ENCODE measurements at places on chromosomes 5 and 9.
A peak's percentile ranks its signal among the peaks of the same experiment; 100 is the strongest.

GRCh38 chr9:34413231-34413852 lies 36.6 kb upstream of the MYORG start:
- peak; percentile 56 for DNase-seq

DNA sequence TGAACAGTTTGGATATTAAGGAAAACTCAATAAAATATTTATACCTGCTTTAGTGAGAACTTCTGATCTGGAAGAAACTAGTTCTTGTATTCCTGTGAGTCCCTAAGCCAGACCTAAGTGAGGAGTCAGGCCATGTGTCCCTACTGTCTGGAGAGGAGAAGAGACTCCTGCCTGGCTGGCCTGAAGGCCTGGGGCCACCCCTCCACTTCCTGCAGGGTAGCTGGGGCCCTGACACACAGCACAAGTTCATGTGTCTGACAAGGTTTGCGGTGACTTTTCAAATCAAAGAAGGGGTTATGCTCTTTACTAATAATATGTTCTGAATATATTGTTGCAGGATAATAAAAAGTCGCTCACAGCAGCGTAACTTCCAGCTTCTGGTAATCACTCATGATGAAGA lies 16.1 kb upstream of the IL13 start:
- DNase-seq, result no peak

DNA sequence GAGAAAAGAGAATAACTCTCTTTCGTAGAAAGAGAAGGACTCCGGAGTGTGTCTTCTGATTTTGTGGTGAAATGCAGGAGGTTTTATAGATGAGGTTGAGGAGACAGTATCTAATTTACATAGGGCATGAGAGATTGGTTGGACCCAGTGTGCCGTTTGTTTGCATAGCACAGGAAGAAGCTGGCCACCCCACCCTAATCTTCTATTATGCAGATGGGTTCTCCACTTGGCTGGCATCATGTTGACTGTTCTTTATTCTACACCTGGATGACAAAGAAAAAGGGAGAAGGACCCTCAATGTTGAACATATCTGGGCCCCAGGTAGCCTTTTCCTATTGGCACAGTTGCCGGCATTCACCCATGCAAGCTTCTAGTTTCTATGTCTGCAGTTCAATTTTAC lies 23.2 kb upstream of the MINAR2 start:
- DNase-seq, result no peak

GRCh38 chr9:7105095-7105494 lies 347.3 kb downstream of the KDM4C start:
- DNase-seq, result no peak

DNA sequence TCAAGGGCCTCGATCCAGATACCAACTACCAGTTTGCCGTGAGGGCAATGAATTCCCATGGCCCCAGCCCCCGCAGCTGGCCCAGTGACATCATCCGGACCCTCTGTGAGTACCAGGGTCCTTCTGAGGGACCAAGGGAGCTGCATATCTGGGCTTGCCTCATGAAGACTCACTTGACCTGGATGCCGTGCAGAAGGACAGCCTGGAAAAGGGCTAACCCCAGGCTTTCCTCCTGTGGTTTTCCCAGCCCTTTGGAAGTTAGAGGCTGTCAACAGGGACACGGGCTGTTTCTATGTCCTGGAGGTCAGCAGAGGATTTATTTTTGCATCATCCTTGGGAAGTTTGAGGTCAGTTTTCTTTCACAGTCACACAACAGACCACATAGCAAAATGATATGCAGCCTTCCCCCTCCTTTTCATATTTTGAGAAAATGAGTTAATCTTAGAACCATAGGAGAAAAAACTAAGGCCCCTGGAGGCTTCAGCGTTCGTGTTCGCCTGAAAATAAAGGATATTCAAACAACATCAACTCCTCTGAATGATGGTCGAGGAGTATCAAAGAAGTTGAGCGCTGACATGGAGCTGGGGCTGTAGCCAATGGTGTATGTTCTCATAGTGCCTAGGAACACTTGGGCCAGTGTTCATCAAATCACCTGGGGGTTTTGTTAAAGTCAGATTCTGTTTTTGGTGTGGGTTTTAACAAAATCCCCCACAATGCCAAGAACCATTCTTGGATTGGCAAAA lies 112.2 kb downstream of the EGFLAM start:
- no peak for DNase-seq

DNA sequence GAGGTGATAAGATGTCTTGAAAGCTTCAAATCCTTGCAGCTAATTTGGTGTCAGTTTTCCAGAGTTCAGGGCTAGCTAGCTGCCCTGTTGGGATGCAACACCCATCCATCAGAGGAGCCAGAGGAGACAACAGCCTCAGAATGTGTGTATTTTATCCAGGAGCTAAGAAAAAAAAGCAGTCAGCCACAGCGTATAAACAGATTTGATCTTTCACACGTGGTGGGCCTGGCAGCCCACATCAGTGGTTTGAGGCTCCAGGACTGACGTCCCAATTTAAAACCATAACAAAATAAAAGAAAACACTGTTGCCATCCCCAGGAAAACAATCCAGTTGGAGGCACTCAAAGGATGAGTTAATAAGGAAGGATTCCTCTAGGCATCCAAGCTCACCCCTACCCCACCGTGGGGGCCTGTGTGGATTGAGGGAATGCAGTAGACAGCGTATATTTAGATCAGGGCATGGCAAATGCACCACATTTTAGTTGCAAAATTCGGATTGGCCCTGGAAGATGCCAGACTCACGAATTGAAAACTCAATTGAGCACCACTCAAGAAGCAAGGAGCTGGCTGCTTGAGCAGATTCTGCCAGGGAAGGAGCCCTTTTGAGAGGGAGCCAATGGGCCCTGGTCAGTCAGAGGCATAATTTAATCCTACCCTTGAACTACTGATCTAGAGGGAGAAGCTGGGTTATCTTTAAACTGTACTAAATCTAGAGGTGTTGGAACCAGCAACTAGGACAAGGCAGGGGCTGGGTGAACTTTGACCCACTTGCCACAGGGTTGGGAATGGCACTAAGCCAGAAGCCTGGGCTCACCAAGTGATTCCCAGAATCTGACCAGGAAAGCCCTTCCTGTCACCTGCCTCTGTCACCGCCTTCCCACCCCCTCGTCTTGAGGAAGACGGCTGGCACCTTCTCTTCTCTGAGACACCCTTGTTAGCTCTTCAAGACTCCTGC lies 17.5 kb downstream of the ADRA1B start:
- no peak for DNase-seq

DNA sequence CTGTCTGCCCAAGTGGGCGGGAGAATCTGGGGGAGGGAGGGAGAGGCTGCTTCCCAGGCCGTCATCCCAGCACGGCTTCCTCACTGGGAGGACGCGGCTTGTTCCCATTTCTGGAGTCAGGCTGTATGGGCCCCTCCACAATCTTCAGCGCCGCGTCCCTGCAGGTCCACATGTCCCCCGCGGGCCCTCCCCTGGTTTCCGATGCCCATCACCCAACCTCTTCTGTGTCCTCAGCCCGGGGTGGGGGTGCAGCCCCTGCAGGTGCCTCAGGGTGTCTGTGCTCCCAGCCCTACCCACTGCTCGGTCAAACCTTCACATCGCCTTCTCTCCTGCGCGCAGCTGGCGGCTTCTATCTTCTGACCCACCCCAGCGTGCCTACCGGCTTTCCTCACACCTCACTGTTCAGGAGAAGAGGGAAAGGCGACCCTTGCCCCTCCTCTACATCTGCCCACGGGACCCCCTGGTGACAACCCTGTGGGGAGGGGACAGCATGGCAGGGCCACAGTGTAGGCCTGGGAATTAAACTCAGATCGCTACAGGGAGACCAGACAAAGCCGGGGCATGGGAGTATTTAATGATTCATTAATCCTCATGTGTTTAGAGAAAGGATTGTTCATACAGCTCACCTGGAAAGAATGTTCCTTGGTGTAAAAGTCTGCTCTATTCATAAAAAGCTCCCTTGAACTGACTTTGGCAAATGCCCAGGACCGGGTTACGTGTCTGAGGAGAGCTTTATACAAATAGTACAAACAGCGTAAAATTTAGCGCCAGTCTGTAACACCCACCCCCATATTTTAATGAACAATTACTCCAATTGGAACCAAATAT lies 145.1 kb downstream of the IRX1 start:
- no peak for DNase-seq

DNA sequence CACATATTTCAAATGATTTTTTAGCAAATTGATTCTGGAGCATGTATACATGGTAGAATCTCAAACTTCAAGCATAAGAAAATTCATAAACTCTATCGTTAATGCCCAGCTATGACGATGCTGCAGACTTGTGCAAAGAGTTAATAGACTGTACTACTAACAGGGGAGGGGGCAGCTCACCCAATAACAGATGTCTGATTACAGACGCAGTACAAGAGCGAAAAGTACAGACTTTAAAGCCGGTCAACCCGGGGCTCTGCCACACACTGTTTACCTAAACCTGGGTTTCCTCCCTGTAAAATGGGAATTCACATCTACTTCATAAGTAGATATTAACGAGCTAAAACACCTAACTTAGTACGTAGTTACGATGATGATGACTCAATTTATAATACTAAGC lies 651 bp downstream of the TRIM23 start:
- DNase-seq, result no peak

DNA sequence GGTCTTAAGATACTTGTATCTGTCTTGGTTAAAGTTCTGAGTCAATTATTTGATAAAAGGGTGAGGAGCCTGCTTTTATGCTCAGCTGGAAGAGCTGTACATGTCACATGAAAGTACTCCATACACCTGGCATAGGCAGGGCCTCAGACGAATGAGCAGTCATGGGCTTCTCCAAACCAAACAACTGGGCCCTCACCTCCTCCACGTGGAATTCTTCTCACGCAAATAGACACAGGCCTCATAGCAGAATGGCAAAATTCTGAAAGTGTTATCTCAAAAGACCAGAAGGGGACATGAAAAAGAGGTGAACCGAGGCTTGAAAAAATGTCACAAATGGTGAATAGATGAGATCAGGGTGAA lies 48.6 kb downstream of the FAM240B start:
- no peak for DNase-seq

DNA sequence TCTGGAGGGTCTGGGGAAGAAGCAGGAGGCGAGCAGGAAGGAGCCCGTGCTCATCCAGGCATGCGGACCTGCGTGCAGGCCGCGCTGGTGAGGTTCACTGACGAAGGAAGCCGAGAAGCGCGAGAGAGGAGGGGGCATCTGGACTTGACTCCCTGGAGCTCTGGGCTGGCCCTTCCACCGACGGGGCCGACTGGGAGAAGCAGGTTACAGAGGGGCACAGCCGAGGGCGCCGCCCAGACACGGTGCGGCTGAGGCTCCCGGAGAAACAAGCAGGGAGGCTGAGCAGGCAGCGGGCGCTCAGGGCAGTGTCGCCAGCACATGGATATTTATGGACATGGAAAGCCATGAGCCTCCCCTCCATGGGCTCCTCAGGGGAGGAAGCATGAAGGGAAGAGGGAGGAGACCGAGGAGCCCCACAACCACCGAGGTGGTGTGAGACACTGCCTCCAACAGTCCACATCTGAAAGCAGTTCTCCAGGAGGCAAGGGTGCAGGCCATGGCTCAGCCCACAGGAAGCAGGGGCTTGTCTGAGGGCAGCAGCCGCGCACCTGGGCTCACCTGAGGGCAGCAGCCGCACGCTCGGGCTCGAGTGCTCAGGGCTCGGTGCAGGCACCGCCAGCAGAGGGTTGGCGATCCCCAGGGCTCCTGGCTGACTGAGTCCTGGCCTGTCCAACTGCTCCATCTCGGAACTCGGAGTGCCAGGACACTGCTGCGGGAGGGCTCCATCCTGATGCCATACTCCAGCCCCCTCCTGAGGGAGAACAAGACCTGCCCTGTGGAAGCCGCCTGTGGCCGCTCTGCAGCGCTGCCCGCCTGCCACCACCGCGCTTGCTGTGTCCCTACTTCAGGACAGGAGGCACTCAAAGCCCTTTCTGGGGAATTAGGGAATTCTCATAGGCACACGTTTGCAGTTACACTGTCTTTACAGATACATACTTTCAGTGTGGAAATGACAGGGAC lies 15.7 kb upstream of the INPP5E start:
- DNase-seq, result no peak

GRCh38 chr5:137761566-137761965 lies 7.4 kb upstream of the HNRNPA0 start:
- DNase-seq, result no peak

- DNase-seq, result no peak
These were observed 268.3 kb downstream of the GADD45G start for GRCh38 chr9:89872913-89873707.

GRCh38 chr5:14261235-14261634 lies 118.1 kb downstream of the TRIO start:
- DNase-seq, result no peak

- no peak for DNase-seq
These were observed 7.9 kb upstream of the JADE2 start for GRCh38 chr5:134517553-134517952.

- DNase-seq, result no peak
These were observed 41.9 kb downstream of the CDK7 start for GRCh38 chr5:69276422-69277174.

All from left renal pelvis (tissue), 4 donors.